ENCODE measurements at places on chromosomes 1 and 21. TPM values are rescaled to one million over a fixed set of nuclear protein-coding genes. Genes with fewer than 3 reads are reported as not detected.

DNA sequence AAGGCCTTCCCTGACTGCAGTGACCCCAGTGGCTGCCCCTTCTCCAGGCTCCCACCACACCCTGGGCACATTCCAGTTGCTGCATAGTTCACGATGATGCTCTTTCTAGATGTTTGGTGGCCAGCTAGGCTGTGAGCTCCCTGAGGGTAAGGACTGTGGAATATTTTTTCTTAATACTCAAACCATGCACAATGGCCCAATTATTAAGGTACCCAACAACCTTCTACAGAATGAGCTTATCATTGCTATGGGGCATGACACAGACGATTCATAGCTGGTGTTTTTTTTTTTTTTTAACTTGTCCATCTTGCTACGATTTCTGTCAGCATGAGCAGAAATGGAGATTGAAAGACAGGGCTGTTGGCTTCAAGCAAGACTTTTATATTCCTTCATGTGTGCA is 68.9 kb upstream of the CLDN14 start:
- no peak for DNase-seq

GRCh38 chr1:94743862-94744261 is 76.3 kb upstream of the SLC44A3 start:
- no peak for DNase-seq

DNA sequence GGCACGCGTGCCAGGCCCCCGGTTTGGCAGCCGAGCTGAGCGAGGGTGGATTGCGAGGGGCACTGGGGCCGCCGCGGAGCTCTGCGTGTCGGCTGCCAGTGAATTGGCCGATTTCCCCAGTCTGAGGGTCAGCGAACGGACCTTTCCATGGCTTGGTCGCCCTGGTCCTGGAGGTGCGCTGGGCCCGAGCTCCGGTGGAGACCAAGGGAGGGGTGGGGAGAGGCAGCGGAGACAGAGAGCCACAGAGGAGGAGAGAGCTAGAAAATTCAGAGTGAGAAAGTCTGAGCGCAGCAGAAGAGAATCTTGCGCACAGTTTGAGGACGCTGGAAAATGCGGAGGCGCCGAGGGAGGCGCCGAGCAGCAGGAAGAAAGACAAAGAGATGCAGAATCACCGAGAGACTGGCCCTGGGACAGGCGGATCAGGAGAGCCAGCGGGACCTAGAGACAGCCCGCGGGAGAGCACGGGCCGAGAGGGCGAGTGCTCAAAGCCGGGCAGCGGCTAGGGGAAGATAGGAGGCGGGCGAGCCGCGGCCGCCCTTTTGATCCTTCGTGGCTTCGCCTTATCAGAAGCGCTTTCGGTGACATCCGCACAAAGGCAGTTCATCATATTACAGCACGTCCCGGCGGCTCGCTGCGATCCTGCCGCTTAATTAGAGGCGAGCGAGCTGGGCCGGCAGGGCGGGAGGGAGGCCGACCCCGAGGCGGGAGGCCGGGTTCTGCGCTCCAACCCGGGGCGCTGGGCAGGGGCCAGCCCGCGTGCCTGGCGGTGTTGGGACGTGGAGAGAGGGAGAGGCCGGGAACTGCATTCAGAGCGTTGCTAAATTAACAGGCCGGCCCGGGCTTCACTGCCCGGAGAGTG is 12.7 kb downstream of the PAX7 start:
- DNase-seq, result no peak

- DNase-seq, result no peak
These were observed 376 bp downstream of the SF3A3 start for GRCh38 chr1:37989361-37989930.

DNA sequence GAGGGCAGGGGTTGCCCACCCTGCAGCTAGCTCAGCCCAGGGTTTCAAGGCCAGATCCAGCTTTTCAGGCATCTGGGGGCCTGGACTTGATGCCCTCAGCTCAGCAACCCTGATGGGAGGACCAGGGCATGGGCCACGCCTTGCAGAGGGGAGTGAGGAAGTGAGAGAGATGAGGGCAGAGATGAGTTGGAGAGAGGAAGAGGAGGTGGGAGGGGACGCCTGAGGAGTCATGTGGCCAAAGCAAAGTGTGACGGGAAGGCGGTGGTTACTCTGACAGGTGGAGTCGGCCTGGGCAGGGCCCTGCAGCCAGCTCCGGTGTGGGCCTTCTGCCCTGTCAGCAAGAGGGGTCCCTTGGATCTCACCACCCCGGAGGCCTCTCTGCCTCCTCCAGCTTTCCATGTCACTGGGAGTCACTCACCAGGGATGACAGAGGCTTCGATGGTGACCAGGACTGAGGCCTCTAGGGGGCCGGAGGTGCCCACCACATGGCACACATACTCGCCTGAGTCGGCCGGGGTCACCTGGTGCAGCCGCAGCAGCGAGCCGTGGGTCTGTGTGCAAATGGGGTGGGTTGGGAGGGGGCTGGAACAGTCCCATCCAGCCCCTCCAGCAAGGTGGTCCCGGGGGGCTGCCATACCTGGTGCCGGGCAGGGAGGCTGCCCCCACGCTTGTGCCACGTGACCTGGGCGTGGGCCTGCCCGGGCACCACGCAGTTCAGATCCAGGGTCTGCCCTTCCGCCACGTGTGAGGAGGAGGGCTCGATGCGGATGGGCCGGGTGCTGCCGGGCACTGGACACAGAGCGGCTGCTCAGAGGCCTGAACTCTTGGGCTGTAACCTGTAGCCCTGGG is 40.4 kb downstream of the LDLRAD2 start:
- no peak for DNase-seq

- no peak for DNase-seq
These were observed 16.1 kb upstream of the TMEM240 start for GRCh38 chr1:1556505-1556904.

- DNase-seq, result no peak
These were observed 363.5 kb upstream of the PTBP2 start for GRCh38 chr1:96358057-96358456.

DNA sequence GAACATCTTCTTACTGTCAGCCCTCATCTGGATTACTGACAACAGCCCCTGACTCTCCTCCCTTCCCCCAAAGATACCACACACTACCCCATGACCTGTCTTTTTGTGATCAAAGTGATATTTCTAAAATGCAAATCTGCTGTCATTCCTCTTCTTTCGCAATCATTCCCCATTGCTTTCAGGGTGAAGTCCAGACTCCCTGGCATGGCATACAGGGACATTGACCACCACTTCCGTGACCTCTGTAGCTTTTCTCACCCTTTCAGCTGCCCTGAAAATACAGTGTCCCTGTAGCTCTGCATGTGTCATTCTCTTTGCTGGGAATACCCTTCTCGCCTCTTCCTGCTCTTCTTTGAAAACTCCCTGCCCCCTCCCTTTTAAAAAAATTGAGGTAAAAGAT is 4.1 kb downstream of the SERINC2 start:
- DNase-seq, result no peak

DNA sequence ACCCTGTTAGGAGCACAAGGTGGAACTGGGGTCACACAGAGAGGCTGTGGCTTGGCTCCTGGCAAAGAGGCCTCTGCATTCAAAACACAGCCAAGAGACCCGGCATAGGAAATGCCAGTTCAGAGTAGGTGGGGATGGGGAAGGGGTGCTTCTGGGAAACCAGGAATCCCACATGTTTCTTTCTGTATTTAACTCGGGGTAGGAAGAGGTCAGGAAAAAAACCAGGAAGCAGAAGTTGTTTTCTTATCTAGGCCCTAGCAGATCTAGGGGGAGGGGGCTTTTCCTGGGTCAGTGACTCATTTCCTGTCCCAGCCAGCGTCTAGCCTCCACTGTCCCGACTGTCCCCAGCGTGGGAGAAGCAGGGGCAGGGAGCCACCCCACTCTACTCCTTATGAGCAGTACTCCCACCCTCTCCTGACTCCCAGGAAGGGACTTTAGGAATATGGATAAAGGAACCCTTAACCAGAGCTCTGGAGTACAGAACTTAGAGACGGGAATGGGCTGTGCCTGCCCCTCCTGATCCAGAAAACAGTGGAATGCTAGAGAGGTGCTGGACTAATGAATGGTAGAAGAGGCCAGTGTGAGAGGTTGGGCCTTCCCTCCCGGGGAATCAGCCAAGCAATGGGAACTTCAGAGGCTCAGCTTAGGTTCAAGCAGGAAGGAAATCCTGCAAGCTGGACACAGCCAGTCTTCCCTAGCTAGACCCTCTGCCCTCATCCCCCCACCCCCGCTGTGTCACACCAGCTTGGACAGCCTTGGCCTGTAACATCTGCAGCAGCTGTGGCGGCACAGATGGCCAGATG is 5.7 kb downstream of the FHL3 start:
- DNase-seq, result no peak

GRCh38 chr1:152325111-152325510 is at the start of gene FLG:
FLG (minus strand) TSS chr1:152325239; CDS start chr1:152315456, 9,783 bp downstream.
- no peak for DNase-seq

GRCh38 chr1:243513726-243514491 is 258.1 kb downstream of the SDCCAG8 start:
- peak; percentile 34 for DNase-seq

DNA sequence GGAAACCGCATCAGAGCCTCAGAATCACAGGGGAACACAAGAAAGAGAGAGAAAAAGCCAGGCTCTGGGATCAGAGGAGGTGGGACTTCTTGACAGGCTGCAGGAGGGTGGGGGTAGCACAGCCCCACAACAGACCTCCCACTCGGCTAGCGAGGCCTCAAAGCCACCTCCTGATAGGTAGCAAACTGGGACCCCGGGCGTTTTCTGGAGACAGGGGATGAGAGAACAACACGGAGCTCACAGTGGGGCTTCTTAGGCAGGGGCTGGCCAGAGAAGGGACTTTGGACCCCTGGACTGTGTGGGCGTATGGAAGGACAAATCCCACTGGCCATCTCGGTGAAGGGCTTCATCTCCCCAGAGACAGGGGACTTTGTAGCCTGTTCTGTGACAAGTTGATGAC is 116.3 kb downstream of the AJAP1 start:
- DNase-seq, result no peak

- DNase-seq, result no peak
These were observed 34.3 kb downstream of the DENND1B start for GRCh38 chr1:197740992-197741391.

GRCh38 chr1:214838351-214838750 is 235.4 kb downstream of the CENPF start:
- DNase-seq, result no peak

DNA sequence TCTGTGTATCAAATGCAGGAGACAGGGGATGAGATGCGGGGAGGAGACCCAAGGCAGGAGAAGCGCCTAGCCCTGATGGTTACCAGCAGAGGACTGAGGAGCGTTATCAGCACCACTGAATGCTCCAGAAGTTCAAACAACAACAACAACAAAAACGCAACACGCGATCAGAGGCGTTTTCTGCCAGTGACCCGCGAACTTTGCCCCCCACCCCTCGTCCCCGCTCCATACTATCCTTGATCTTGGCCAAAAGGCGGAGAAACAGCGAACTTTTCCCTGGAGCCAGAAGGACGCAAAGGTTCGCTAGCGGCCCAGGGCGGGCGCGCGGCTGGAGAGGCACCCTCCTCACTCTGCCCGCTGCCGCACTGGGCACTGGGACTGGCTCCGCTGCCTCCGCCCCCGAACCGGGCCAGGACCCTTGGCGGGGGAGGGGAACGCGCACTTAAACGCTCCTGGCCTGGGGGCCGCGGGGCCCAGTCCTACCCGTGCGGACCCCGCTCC is 699 bp downstream of the ECHDC2 start:
- no peak for DNase-seq

GRCh38 chr1:31712630-31713029 is 8.8 kb upstream of the COL16A1 start:
- no peak for DNase-seq

GRCh38 chr1:180213401-180214170 is 16.5 kb upstream of the LHX4 start:
- no peak for DNase-seq

DNA sequence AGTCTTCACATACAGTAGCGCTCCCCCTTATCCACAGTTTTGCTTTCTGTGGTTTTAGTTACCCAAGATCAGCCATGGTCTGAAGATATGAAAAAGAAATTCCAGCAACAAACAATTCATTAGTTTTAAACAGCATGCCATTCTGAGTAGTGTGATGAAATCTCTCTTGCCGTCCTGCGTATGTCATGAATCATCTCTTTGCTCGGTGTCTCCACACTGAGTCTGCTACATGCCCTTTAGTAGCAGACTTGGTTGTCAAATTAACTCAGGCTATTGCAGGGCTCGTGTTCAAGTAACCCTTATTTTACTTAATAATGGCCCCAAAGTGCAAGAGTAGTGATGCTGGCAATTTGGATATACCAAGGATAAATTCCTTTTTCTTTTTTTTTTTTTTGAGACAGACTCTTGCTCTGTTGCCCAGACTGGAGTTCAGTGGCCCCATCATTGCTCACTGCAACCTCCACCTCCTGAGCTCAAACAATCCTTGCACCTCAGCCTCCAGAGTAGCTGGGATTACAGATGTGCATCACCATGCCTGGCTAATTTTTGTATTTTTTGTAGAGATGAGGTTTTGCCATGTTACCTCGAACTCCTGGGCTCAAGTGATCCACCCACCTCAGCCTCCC is 22.6 kb downstream of the PHACTR4 start:
- DNase-seq, result peak; percentile 61

- no peak for DNase-seq
These were observed 8.0 kb downstream of the NR5A2 start for GRCh38 chr1:200035397-200035955.

DNA sequence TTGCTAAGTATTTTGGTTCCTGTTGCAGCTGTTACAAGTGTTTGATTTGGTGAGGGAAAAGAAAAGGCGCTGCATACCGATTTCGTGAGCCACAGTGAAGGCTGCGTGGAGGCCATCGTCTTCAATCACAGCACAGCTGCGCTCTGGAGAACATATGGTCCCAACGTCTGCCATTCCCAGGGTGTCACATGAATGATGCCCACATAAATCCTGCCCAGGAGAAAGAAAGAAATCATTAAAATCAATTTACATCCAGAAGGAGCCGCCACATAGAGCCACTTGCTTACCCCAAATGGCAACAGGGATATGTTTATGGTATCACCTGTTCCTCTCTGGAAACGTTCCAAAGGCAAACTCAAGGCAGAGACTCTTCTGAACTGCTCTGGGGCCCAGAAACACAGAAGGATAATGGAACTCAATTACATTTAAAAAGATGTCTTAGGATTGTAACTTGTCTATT is 12.2 kb downstream of the ADAMTS5 start:
- DNase-seq, result no peak

SLC19A2 gene
- total RNA-seq, result 26.8 TPM

MYOC gene
- total RNA-seq, result not detected

KCNQ4 gene
- 3.4 TPM for total RNA-seq

COL8A2 gene
- total RNA-seq, result 1.2 TPM

NEXN gene
- total RNA-seq, result 6.6 TPM
